Astrocyte of the spinal cord (primary cell): ENCODE measurements at places on chromosomes 5 and 9.
A peak's percentile ranks its signal among the peaks of the same experiment; 100 is the strongest.

DNA sequence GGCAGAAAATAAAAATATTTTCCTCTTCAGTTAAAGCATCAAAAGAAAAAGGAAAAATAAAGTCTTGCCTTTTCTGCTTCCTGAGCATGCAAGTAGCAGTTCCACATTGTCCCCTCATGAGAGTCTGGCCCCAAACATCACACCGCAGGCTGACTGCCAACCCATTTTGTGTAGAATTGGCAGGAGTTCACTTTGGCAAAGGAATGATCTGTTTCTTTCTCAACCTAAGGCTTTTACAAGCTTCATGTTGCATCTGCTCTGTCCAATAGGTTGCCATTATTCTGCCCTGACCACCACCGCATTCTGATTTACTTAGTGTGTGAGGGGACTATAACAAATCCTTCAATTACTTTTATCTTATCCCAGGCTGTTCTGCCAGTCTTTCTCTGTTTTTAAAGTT, 249.5 kb downstream of the ISL1 start:
- DNase-seq = peak; percentile 43

DNA sequence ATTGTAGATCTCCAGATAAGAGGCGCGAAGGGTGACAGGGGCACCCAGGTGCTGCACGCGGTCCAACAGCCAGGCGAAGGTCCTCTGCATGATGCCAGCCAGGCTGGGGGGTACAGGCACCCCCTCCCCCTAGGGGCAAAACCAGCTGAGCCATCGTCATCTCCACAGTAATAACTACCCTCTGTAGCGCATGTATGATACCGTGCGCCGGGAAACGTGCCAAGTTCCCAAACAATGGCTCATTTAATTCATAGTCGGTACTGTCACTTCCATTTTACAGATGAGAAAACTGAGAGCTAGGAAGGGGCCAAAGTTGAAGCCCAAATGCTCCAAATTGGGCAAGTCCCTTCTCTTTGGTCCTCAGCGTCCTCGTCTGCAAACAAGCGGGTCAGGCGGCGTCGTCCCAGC, 1.5 kb downstream of the KIF12 start:
- no peak for DNase-seq

GRCh38 chr9:14730461-14730898, 7.9 kb upstream of the CER1 start:
- no peak for DNase-seq

DNA sequence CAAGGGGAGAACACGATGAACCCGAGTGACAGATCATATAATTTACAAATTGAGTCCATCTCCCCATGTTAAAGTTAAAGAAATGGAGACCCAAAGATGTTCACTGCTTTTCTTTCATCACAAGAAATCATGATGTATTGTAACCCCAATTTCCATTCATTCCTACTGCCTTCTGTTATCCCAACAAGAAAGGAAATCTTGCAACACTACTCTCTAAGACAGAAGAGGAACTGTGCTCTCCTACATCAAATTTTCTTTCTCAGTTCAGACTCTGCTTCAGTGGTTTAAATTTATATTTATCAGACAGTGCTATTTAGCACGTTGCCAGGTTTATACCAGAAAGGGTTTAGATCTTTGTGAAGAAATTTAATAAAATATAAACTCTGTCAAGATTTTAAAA, 83.8 kb upstream of the RASA1 start:
- DNase-seq = no peak

- DNase-seq = no peak
Measured at GRCh38 chr5:83069096-83069799, 7.9 kb downstream of the TMEM167A start.

DNA sequence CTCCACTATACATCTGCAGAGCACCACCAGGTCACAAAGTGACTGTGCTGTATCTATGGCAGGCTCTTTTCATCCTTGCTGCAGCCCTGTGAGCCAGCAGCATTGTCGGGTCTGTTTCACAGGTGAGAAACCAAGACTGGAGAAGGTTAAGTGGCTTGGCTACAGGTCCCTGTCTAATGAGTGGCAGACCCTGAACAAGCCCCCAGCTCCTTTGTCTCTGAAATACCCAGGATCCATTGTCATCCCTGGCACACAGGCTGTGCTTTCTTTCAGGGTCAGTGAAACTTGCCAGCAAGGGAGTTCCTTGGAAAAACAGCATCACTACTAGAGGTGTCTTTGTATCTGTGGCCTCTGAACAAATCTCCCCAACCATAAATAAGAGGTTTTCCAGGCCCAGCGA, 27.6 kb upstream of the CXCL14 start:
- DNase-seq = no peak

- DNase-seq = peak; percentile 63
Measured at GRCh38 chr5:143641549-143642355, 170.2 kb upstream of the HMHB1 start.

DNA sequence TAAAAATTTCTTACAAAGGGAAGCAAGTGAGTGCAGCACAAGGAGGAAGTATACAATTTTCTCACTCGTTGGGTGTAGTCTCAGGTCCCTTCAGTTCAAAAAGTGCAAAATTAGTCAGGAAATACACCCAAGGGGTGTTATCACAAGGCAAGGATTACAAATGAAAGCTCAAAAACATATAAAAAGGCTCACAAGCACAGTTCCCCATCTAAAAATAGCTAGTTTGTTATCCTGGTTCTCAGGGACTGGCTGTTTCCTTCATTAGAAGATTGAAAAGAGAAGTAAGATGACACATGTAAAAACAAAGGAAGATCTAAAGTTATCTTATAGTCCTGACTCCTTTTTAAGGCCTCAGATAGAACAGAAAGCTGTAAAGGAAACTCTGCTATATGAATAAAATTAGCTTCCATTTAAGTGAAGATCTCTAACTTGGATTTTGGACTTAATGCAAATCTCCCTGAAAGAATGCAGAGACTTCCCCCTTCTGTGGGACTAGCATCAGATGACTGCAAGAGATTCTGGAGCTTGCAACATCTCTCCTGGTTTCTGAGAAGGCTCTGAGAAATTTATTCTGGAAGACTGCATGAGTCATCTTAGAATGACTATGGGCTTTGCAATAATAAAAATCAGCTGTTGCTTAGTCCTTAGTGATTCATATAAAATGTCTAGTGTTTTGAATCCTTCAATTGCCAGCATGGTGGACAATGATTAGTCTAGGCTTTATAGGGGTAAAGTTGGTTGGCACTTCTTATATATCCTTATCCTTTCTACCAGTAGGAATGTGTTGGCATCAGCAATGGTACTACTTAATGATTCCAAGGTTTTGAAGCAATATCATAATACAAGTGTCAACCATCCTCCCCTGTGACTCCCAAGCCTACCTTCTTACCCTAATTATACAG, 25.4 kb downstream of the DAB2 start:
- DNase-seq = peak; percentile 98

DNA sequence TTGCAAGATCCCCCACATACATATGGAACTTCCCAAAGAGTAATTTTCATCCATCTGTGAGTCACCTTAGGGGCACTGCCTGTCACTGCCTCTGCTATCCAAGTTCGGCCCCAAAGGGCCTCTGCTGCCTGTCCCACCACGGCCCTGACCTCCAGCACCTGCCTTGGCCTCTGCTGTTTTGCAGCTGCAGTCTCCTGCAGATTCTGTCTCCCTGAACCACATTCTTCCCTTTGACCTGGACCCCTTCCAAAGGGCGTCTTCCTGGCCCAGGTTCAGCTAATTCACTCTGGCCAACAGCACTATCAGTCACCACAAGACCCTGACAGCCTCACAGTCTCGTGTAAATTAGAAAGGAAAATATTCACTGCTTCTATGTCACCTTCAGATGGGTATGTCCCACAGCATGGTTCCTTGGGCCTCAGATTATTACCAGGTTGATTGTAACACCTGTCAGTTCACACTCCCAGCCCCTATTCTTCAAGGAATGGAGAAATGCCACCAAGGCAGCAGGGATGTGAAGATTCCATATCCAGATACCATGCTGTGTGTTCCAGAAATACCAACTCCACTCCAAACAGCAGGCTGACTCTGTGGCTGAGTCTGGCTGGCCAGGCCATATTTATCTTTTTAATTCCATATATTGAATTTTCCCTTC, 479.3 kb downstream of the ARHGEF28 start:
- no peak for DNase-seq

DNA sequence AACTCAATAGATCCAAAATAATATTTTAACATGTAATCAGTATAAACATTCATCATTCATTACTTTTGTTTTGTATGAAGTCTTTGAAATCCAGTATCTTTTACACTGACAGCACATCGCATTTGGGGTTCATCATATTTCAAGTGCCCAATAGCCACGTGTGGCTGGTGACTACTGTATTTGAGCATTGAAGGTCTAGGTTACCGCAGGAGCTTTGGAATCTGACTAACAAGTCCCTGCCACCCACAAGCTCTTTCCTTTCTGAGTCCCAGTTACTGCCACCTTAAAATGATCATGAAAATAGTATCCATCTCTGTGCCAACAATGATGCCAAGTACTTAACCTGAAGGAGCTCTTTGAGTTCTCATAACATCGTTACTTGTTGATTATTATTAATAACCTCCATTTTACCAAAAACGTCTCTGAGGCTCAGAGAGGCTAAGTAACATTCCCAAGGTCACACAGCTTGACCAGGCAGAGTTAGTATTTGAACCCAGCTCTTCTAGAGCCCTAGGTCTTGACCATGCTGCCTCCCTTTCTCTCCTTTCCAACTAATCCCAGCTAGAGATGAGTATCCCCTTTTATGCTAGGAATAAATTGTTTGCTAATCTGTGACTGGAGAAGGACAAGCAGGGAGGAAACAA, 24.2 kb downstream of the ARHGEF37 start:
- DNase-seq = no peak

DNA sequence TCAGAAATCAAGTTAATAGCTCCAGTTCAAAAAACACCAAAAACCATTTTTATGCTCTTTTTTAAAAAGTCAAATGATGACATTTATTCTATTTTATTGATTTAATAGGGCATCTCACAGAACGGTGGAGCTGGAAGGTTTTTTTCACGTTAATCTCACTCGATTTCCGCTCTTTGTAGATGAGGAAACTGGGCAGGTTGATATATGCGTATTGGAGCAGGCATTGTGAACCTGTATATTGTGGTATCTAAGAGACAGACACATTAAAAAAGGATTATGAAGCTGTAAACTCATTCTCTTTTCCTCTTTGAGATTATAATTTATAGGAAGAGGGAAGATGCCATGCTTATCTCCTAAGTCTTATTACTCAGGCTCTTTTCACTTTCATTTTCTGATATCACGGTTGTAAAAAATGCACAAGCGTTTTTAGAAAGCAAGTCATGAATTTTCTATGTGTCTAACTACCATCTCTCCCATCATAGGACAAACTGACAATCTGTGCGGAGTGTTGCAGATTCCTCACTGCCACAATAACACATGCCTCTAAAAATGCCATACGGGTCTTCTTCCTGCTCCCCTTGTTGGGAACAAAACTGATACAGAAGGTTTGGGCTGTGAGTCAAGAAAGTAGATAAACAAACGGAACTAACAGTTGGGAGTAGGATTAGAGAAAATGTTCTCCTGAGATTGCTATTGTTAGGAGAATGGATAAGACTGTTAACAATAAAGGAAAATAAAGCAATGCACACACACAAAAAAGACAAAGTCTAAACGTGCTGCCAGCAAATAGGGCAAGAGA, 1997.7 kb downstream of the MAT2B start:
- peak; percentile 28 for DNase-seq
